Stromal cell of bone marrow (primary cell): ENCODE measurements at places on chromosomes 13 and 19.
A peak's percentile ranks its signal among the peaks of the same experiment; 100 is the strongest.

DNA sequence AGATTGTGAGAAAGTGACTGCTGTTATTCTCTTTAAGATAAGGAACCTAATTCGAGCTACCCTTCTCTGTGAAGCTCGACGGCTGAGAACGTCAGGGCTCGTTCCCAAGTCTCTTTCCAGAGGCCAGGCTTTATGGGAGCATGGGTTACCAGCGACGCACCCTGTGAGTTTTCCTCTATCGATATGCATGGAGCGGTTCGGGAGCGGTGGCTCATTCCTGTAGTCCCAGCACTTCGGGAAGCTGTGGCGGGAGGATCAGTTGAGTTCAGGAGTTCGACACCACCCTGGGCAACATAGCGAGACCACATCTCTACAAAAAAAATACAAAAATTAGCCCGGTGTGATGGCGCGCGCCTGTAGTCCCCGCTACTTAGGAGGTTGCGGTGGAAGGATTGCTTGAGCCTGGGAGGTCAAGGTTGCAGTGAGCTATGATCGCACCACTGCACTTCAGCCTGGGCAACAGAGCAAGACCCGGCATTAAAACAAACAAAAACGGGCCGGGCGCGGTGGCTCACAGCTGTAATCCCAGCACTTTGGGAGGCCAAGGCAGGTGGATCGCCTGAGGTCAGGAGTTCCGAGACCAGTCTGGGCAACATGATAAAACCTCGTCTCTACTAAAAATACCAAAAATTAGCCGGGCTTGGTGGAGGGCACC, 681 bp upstream of the ZNF606 start:
- no peak for DNase-seq

DNA sequence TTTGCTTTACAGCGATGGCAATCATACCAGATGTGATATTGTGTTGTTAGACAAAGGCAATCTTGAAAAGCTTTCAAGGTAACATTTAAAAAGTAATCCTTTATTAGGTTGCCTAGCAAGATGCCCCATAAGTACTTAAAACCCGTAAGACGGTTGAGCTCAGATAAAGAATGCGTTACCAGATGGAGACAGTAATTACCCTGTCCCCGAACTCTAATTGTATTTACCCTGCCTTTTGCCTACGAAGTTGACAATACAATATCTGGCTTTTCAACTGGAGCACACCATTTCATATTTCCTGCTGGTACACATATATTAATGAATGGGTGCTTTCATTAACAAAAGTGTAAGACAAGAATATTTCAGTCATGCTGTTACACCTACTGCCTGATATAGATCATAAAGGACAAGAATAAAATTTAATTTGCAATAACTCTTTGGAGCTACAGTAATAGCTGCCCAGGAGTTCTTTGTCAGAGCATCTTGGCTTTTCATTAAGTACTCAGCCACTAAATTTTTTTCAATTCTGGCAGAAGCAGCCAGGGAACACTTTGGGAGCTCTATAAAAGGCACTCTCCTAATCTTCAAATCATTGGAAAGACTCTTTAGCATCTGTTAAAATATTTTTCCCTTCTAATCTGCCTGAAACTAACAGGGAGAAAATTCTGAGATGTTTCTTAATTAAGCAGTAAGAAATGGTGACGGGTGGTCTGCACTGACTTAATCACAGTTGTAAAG, 63.8 kb downstream of the DCT start:
- DNase-seq, result no peak

GRCh38 chr13:29195456-29195855, 375.3 kb downstream of the MTUS2 start:
- no peak for DNase-seq

DNA sequence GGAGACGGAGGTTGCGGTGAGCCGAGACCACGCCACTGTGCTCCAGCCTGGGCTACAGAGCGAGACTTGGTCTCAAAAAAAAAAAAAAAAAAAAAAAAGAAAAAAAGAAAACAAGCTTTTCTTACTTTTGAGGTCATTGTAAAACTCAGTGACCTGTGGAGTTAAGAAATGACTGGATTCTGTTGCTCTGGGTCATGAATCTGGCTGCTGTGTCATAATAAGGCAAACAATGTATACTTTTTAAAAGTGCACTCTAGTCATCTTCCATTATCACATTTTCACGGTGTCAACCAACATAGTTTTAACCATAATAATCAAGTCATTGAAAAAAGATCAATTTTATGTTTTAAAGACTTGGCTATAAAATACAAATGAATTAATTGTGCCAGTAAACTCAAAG, 1186.6 kb downstream of the DIAPH3 start:
- no peak for DNase-seq

DNA sequence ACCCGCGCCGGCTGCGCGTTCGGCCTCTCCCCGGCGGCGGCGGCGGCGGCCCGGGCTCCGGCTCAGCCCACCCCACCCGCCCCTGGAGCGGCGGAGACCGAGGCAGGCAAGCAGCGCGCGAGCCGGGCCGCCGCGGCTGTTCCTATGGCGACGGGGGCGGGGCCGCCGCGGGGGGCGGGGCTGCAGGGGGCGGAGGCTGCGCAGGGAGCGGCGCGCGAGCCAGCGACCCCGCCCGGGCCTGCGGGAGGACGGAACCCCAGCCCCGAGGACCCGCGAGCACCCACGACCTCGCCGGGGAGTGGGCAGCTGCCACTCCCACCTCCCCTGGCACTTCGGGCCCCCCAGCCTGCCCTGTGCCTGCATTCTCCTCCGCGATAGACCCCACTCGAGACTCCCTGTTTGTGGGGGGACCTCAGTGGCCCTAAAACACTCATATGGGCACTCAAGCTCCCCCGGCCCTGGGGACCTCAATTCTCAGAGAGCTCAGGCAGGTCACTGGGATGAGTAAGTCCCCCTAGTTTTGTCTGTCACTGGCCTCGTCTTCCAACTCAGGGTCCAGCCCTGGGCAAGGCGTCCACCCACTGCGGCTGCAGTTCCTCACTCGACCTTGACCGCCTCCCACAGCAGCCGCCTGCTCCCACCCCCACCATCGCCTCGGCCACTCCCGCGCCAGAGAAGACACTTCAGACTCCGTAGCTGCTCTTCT, at the start of gene CTXN1:
Gene CTXN1, minus strand, starts transcription at position 115 of the 706 bp plus-strand sequence. CDS start 597 bp downstream, outside the sequence.
- no peak for DNase-seq

- DNase-seq, result peak; percentile 100
These were observed at the start of gene HNRNPL for GRCh38 chr19:38849860-38850435. HNRNPL (minus strand) TSS chr19:38849986; CDS start chr19:38849966, 20 bp downstream.

DNA sequence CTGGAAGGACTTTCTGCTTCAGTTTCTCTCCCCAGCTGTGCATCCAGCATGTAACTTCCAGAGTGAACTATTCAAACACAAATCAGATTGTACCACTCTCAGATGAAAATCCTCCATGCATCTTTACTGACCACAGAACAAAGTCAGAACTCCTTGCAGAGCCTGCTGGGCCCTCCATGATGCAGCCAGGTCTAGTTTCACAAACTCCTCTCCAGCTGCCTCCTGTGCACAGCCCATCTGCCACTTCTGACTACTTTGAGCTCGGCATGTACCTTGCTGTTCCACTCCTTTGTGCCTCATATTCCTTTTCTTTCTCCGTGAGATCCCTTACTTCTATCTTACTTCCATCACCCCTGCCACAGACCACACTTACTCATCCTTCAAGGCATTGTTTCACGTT, 31.4 kb downstream of the NALCN start:
- no peak for DNase-seq

GRCh38 chr13:97945792-97946419, 7.6 kb upstream of the IPO5 start:
- no peak for DNase-seq

GRCh38 chr19:45164577-45165335, 4.0 kb upstream of the NKPD1 start:
- no peak for DNase-seq

DNA sequence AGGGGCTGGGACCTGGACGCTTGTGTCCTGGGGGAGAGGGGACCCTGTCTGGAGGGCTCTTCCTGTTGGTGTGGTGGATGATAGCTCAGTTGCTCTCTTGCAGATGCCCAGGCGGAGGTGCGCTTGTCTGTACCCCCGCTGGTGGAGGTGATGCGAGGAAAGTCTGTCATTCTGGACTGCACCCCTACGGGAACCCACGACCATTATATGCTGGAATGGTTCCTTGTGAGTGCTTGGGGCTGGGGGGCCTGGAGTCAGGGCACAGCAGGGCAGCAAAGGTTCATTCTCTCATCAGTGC, 2.2 kb downstream of the BCAM start:
- no peak for DNase-seq

DNA sequence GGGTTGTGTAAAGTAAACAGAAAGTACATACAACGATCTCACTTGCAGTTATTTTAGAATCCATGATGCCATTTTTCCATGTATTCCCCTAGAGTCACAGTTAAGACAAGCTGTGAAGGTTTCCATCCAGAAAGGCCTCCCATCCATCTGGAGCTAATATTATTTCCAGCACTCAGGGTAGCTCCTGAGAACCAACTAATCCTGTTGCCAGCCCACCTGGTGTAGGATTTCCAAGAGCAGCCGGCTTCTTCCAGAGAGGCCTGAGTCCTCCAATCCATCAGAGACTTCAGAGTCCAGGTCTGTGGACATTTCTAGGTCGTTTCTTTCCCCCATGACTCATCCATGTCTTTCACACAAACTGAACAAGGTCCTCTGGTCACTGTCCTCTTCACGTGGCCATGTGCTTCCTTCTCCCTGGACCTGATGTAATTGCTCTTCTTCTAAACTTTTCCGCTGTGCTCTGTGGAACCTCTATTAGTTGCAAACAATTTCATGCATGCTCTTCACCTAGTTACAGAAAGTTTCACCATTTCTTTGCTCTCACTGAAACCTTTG, 270.3 kb upstream of the TMTC4 start:
- DNase-seq, result no peak

DNA sequence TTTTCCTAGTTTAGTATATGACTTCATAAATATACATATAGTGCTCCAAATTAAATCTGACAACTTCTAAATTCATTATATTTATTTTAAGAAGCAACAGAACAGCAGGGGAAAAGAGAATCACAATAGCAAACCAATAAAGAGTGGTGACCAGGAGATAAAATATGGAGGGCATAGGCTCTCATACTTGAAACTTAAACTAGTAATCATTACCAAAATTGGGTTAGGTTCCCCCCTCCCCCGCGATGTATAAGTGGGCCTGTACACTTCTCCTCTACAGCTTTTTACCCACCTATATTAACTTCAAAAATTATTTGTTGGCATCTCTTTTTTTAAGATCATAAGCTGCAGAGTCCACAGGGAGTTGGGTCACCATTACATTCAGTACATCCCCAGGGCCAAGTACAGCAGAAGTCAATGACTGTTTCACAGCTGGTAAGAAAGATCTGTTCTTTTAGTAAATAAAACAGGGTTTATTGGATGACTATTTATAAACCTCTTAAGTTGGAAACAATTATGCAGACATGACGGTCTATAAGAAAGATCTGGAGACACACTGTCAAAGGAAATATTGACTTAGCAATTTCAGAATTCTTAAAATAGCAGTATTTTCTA, 29.4 kb downstream of the KLF12 start:
- DNase-seq, result no peak
